Epithelial cell of proximal tubule (primary cell): ENCODE measurements at places on chromosomes 3 and 15. TPM values are rescaled to one million over a fixed set of nuclear protein-coding genes. Genes with fewer than 3 reads are reported as not detected.

OCA2 gene
- total RNA-seq: 0.29 TPM in 1 of 2 replicates, not detected in the other

C3orf62 gene
- total RNA-seq: 0.51 and 0.92 TPM in 2 replicates

GOLGA6B gene
- total RNA-seq: 0.35 TPM in 1 of 2 replicates, not detected in the other

GCNT3 gene
- total RNA-seq: 8.5 and 13.2 TPM in 2 replicates

STRC gene
- total RNA-seq: 0.07 and 0.17 TPM in 2 replicates

OR5K2 gene
- total RNA-seq: not detected in 2 replicates

CLASP2 gene
- 23.7 and 34.2 TPM in 2 replicates for total RNA-seq

CHRNA5 gene
- 9.1 and 15.3 TPM in 2 replicates for total RNA-seq

RGMA gene
- 0.36 and 0.40 TPM in 2 replicates for total RNA-seq

SLC6A1 gene
- total RNA-seq: not detected in 2 replicates

SYNM gene
- 2.1 and 2.8 TPM in 2 replicates for total RNA-seq

ATP13A5 gene
- not detected in 2 replicates for total RNA-seq

EIF5A2 gene
- total RNA-seq: 4.2 and 7.5 TPM in 2 replicates

CD47 gene
- total RNA-seq: 81.0 and 141 TPM in 2 replicates

KY gene
- total RNA-seq: under 0.01 TPM in 1 of 2 replicates, not detected in the other

AADACL2 gene
- not detected in 2 replicates for total RNA-seq

TTLL13 gene
- not detected in 2 replicates for total RNA-seq
